ENCODE measurements at places on chromosomes 16 and 17. TPM values are rescaled to one million over a fixed set of nuclear protein-coding genes. Genes with fewer than 3 reads are reported as not detected.

DNA sequence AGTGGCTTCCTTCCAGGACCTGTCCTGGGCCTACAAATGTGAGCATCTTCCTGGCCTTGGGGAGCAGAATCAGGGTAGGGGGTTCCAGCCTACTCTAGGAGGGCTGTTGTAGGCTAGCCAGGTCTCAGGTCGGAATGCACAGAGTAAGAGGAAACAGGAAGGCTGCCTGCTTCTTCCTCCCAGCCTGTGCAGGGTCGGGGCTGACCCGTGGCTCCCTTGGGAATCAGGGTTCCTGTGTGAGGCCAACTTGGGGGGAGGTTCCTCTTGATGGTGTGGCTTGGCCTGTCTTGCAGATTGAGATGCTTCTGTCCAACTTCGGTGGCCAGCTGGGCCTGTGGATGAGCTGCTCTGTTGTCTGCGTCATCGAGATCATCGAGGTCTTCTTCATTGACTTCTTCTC, 32.3 kb downstream of the SCNN1G start:
- H3K4me1 ChIP-seq: no peaks in the 10 kb centered on the region
- no peak for DNase-seq
- no peaks in the 10 kb centered on the region for H3K36me3 ChIP-seq
- H3K27ac ChIP-seq: no peak overlapping the region

DNA sequence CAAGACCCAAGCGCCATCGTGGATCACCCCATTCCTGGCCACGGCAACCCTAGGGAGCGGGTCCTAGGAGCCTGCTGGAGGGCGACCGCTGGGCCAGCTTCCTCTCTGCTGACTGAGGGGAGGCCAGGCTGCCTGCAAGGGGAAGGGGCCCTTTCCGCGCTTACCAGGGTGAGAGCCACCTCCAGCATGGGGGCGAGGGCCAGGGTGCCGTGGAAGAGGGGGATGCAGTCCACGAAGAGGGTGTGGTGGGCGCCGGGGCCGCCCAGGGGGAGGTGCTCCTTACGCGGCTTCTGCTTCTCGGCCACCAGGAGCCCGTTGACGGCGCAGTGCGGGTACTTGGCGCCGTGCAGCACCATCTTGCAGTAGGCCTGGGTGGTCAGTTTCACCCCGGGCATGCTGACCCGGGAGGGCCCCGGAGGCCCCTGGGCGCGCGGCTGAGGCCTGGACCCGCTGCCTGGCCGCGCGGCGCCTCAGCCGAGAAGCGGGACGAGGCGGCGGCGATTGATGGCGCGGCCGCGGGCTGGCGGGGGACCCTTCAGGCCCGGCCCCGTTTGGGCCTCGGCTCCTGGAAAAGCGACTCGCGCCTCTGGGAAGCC, 345 bp downstream of the EMC8 start:
- H3K36me3 ChIP-seq: peaks cover 17% of the 10 kb centered on the region
- peak; percentile 22 for DNase-seq
- no peaks in the 10 kb centered on the region for H3K27me3 ChIP-seq
- H3K4me1 ChIP-seq: peaks cover 36% of the 10 kb centered on the region

- H3K27ac ChIP-seq: no peak overlapping the region
- H3K4me3 ChIP-seq: no peak overlapping the region
- peaks cover 43% of the 10 kb centered on the region for H3K36me3 ChIP-seq
- no peaks in the 10 kb centered on the region for H3K27me3 ChIP-seq
- H3K4me1 ChIP-seq: no peaks in the 10 kb centered on the region
Observed at GRCh38 chr17:61757168-61757567, 106.2 kb downstream of the BRIP1 start.

GRCh38 chr16:65579050-65579449, 457.2 kb upstream of the CDH11 start:
- H3K27ac ChIP-seq: no peak overlapping the region
- no peak for DNase-seq
- H3K36me3 ChIP-seq: no peaks in the 10 kb centered on the region
- H3K27me3 ChIP-seq: peaks cover 22% of the 10 kb centered on the region

DNA sequence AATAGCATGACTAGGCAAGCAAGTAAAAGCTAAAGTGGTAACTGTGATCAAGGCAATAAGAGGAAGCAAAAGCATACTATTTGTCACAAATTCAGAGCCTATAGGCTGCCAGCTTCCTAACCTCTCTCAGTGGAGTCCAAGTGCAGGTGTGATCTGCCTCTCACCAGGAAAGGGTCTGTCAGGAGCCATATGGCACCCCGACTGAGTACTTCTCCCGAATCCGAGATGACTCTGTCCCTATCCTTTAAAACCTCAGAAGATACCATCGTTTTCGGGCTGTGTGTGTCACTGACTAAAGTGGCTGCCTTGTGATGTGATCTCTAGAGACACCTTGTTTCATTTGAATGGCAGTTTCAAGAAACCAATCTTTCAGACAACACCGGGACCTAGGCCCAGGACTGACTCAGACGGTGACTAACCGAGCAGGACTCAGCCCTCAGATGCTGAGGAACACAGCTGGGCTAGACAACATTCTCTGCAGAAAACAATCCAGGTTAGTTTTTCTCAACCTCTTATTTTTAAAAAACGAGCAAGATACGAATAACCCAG, 63.6 kb downstream of the SMG6 start:
- H3K4me3 ChIP-seq: no peak overlapping the region
- DNase-seq: no peak
- H3K36me3 ChIP-seq: peaks cover 9% of the 10 kb centered on the region
- H3K27me3 ChIP-seq: no peaks in the 10 kb centered on the region

- peaks cover 4% of the 10 kb centered on the region for H3K4me1 ChIP-seq
- H3K27ac ChIP-seq: no peak overlapping the region
- no peaks in the 10 kb centered on the region for H3K27me3 ChIP-seq
- H3K36me3 ChIP-seq: peaks cover 15% of the 10 kb centered on the region
- no peak overlapping the region for H3K4me3 ChIP-seq
Observed at GRCh38 chr16:47519996-47520679, 59.0 kb downstream of the PHKB start.

DNA sequence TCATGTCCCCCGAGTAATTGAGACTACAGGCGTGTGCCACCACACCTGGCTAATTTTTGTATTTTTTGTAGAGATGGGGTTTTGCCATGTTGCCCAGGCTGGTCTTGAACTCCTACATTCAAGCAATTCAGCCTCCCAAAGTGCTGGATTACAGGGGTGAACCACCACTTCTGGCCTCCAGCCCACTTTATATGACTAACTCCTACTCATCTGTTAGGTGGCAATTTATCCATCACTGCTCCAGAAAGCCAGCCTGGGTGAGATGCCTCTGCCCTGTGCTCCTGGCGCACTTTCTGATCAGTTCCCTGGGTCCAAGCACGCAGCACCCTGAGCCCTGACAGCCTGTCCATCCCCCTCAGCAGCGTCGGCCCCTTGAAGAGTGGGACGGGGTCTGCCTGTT, 29.4 kb downstream of the ADAM11 start:
- no peaks in the 10 kb centered on the region for H3K4me1 ChIP-seq
- peaks cover 4% of the 10 kb centered on the region for H3K27me3 ChIP-seq
- no peak for DNase-seq
- no peak overlapping the region for H3K4me3 ChIP-seq
- no peaks in the 10 kb centered on the region for H3K36me3 ChIP-seq

- no peaks in the 10 kb centered on the region for H3K27me3 ChIP-seq
- H3K27ac ChIP-seq: peak overlapping the region; percentile 47
- peak overlapping the region; percentile 25 for H3K4me3 ChIP-seq
Observed at GRCh38 chr16:51439271-51439670, 288.2 kb upstream of the SALL1 start.

DNA sequence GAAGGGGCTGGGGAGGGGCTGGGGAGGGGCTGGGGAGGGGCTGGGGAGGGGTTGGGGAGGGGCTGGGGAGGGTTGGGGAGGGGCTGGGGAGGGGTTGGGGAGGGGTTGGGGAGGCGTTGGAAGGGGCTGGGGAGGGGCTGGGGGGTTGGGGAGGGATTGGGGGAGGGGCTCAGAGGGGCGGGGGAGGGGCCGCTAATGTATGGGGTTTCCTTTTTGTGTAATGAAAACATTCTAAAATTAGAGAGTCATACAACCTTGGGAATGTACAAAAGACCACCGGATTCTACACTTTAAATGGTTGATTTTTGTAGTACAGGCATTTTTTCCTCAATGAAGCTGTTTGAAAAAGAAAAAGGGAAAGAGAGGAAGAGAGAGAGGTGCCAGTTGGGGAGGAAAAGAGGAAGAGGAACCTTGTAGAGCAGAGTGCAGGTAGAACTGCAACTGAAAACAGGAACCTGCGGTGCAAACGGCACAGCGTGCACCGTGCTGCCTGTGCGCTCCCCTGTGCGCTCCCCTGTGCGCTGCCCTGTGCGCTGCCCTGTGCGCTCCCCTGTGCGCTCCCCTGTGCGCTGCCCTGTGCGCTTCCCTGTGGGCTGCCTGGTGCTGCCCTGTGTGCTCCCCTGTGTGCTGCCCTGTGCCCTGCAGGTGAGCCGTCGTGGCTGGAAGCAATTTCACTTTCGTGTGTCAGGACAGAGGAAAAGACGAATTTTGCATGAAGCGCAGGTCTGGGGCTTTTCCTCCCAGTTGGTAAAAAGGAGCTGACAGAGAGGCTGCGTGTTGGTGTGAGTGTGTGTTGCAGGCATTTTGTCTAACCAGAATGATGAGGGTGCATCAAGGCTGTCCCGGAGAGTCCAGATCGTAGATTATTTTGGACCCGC, 40.8 kb downstream of the METRNL start:
- H3K4me3 ChIP-seq: no peak overlapping the region
- DNase-seq: no peak
- no peak overlapping the region for H3K27ac ChIP-seq
- peaks cover 16% of the 10 kb centered on the region for H3K4me1 ChIP-seq
- no peaks in the 10 kb centered on the region for H3K36me3 ChIP-seq

GRCh38 chr17:38568845-38569510, 36.8 kb downstream of the SRCIN1 start:
- H3K27me3 ChIP-seq: peaks cover 80% of the 10 kb centered on the region
- H3K4me3 ChIP-seq: no peak overlapping the region
- H3K27ac ChIP-seq: no peak overlapping the region
- DNase-seq: no peak

DNA sequence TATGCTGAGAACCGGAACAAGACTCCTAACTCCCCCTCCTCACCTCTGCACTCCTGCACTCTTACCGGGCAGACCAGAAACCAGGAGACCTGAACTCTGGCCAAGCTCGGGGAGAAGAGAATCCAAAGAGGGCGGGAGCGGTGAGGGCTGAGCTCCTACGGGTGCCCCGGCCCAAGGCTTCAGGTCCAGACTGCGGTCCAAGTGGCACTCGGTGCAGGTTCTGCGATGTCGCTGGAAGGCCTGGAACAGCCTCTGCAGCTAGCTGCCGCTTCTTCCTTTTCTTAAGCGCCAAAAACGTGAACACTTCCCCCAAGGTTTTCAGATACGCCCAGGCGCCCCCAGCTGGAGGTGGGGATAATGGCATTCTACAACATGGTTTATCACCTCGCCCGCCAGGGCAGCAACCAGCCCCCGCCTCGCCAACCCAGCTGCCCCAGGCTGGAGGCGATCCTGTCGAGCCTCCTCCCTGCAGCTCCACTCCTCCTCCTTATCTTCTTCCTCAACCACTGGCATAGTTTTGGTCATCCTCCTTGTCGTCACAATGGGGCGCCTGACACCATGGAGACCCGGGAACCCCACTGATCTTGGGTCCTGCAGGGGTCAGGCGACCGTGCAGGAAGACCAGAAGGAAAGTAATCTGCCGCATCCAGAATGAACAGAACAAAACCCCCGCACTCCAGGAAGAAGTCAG, 1735.9 kb downstream of the TP53TG3F start:
- no peaks in the 10 kb centered on the region for H3K36me3 ChIP-seq
- H3K4me3 ChIP-seq: no peak overlapping the region
- no peak for DNase-seq
- H3K4me1 ChIP-seq: no peaks in the 10 kb centered on the region
- no peak overlapping the region for H3K27ac ChIP-seq

GRCh38 chr16:57081744-57082143, 10.6 kb upstream of the CPNE2 start:
- no peak for DNase-seq
- peaks cover 6% of the 10 kb centered on the region for H3K4me1 ChIP-seq
- no peak overlapping the region for H3K4me3 ChIP-seq
- H3K36me3 ChIP-seq: no peaks in the 10 kb centered on the region

GRCh38 chr17:58811290-58811689, 55.6 kb downstream of the PPM1E start:
- H3K4me3 ChIP-seq: no peak overlapping the region
- no peaks in the 10 kb centered on the region for H3K27me3 ChIP-seq
- H3K4me1 ChIP-seq: no peaks in the 10 kb centered on the region

GRCh38 chr17:73720187-73720834, 76.1 kb upstream of the SDK2 start:
- H3K36me3 ChIP-seq: no peaks in the 10 kb centered on the region
- DNase-seq: no peak
- H3K4me3 ChIP-seq: no peak overlapping the region
- H3K27ac ChIP-seq: peak overlapping the region; percentile 73

GRCh38 chr17:63311416-63311937, 134.6 kb downstream of the CYB561 start:
- H3K4me1 ChIP-seq: no peaks in the 10 kb centered on the region
- H3K36me3 ChIP-seq: peaks cover 12% of the 10 kb centered on the region
- H3K4me3 ChIP-seq: no peak overlapping the region
- DNase-seq: no peak

DNA sequence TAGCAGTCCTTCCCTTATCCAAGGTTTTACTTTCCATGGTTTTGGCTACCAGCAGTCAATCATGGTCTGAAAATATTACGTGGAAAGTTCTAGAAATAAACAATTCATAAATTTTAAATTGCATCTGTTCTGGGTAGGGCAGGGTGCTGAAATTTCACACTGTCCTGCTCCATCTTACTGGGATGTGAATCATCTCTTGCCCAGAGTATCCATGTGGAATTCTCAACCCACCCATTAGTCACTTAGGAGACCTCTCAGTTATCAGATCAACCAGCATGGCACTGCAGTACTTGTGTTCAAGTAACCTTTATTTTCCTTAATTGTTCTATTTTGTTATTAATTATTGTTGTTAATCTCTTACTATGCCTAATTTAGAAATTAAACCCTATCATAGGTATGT, 202.8 kb upstream of the CPHXL start:
- H3K4me3 ChIP-seq: no peak overlapping the region
- no peaks in the 10 kb centered on the region for H3K36me3 ChIP-seq
- no peak overlapping the region for H3K27ac ChIP-seq
- no peak for DNase-seq
- peaks cover 5% of the 10 kb centered on the region for H3K4me1 ChIP-seq

DNA sequence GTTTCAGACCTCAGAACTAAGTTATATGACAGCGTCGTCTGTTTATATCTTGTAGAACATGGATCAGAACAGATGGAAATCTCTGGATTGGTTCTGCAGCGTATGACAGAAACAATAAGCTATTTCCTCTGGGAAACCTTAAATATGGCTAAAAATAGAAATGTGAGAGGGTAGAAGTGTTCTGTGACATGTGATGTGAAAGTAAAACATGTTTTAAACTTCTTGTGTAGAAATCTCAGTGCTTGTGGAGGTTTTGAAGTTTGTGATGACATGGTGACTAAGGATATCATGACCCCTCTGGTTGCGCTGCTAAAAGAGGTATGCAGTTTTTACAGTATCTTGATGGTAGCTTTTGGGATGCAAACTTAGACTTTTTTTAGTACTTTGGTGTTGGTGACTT, 2.8 kb downstream of the HEATR3 start:
- no peak for DNase-seq
- no peak overlapping the region for H3K27ac ChIP-seq
- H3K4me3 ChIP-seq: peak overlapping the region; percentile 93
- H3K4me1 ChIP-seq: peaks cover 21% of the 10 kb centered on the region
- no peaks in the 10 kb centered on the region for H3K27me3 ChIP-seq

GRCh38 chr17:8956465-8956902, 9.0 kb downstream of the PIK3R5 start:
- no peak for DNase-seq
- H3K4me3 ChIP-seq: no peak overlapping the region
- H3K27me3 ChIP-seq: peaks cover 42% of the 10 kb centered on the region
- peaks cover 3% of the 10 kb centered on the region for H3K4me1 ChIP-seq
- H3K27ac ChIP-seq: no peak overlapping the region

TMEM92 gene
- total RNA-seq: 3.0 TPM

HCRT gene
- 0.47 TPM for total RNA-seq

INCA1 gene
- total RNA-seq: 0.86 TPM

HOXB9 gene
- total RNA-seq: 89.8 TPM

NHLRC4 gene
- 0.86 TPM for total RNA-seq

TRIM16 gene
- 34.8 TPM for total RNA-seq

TEX19 gene
- total RNA-seq: 0.23 TPM

NFATC2IP gene
- total RNA-seq: 63.9 TPM
